Smooth muscle cell of bladder (primary cell): ENCODE measurements at places on chromosomes 3 and 15. TPM values are rescaled to one million over a fixed set of nuclear protein-coding genes. Genes with fewer than 3 reads are reported as not detected.

Gene TIPARP
- 36.1 and 37.0 TPM in 2 replicates for total RNA-seq

Gene GCSAM
- not detected in 2 replicates for total RNA-seq

Gene SRP14
- total RNA-seq = 213 and 285 TPM in 2 replicates

Gene HCLS1
- 7.1 and 7.2 TPM in 2 replicates for total RNA-seq

Gene PIERCE2
- total RNA-seq = 1.7 and 1.8 TPM in 2 replicates

Gene DNAJB11
- 55.0 and 64.8 TPM in 2 replicates for total RNA-seq

Gene LZTFL1
- total RNA-seq = 15.4 and 17.0 TPM in 2 replicates

Gene ZNF774
- 0.57 and 1.1 TPM in 2 replicates for total RNA-seq

Gene PAQR5
- total RNA-seq = 9.6 and 21.9 TPM in 2 replicates

Gene ADAMTS17
- total RNA-seq = under 0.01 and 0.09 TPM in 2 replicates

Gene TEX9
- 3.1 and 3.8 TPM in 2 replicates for total RNA-seq

Gene CCR8
- total RNA-seq = not detected in 2 replicates

Gene SCAANT1
- total RNA-seq = not detected in 2 replicates

Gene CCDC54
- not detected in 2 replicates for total RNA-seq

Gene DIS3L
- 26.7 and 28.8 TPM in 2 replicates for total RNA-seq

Gene DISP2
- total RNA-seq = under 0.01 and 0.09 TPM in 2 replicates

Gene SLC9A9
- 10.3 and 16.8 TPM in 2 replicates for total RNA-seq

Gene GASK1A
- 0.85 and 2.2 TPM in 2 replicates for total RNA-seq

Gene EIF5A2
- total RNA-seq = 13.4 and 15.7 TPM in 2 replicates

Gene PLCB2
- total RNA-seq = under 0.01 and 0.18 TPM in 2 replicates

Gene GOLGA8J
- not detected in 2 replicates for total RNA-seq

Gene CCDC71
- total RNA-seq = 15.7 and 16.2 TPM in 2 replicates

Gene WNT5A
- total RNA-seq = 4.4 and 35.6 TPM in 2 replicates

Gene POU1F1
- total RNA-seq = not detected in 2 replicates

Gene ARIH2
- total RNA-seq = 56.5 and 69.8 TPM in 2 replicates

Gene ARID3B
- total RNA-seq = 0.71 and 1.4 TPM in 2 replicates

Gene TMOD3
- 30.7 and 35.3 TPM in 2 replicates for total RNA-seq

Gene ZDHHC23
- 0.74 and 0.85 TPM in 2 replicates for total RNA-seq

Gene TMEM212
- not detected in 2 replicates for total RNA-seq

Gene DOCK3
- total RNA-seq = 0.09 and 0.14 TPM in 2 replicates

Gene CCDC80
- 393 and 1,612 TPM in 2 replicates for total RNA-seq

Gene DNAH12
- total RNA-seq = under 0.01 and 0.18 TPM in 2 replicates

Gene NR1I2
- total RNA-seq = not detected in 2 replicates

Gene SLC51A
- total RNA-seq = not detected in 2 replicates

Gene C3orf80
- total RNA-seq = 3.0 and 8.0 TPM in 2 replicates

Gene CERS3
- total RNA-seq = 0.14 TPM in 1 of 2 replicates, not detected in the other

Gene GCNT3
- total RNA-seq = 0.14 and 0.46 TPM in 2 replicates

Gene TMC3
- under 0.01 TPM in 1 of 2 replicates, not detected in the other for total RNA-seq

Gene RPL4
- 1,618 and 1,908 TPM in 2 replicates for total RNA-seq

Gene TEX264
- 41.2 and 50.9 TPM in 2 replicates for total RNA-seq

Gene FGF12
- 0.09 TPM in 1 of 2 replicates, not detected in the other for total RNA-seq

Gene SYNPR
- not detected in 2 replicates for total RNA-seq

Gene MESP2
- 0.37 and 0.57 TPM in 2 replicates for total RNA-seq

Gene PRSS50
- not detected in 2 replicates for total RNA-seq

Gene CYP1A2
- total RNA-seq = not detected in 2 replicates

Gene SAMD7
- total RNA-seq = not detected in 2 replicates

Gene NANOGP8
- 0.14 TPM in 1 of 2 replicates, not detected in the other for total RNA-seq

Gene MAP6D1
- total RNA-seq = 0.57 and 1.6 TPM in 2 replicates

Gene VPS8
- total RNA-seq = 55.6 and 63.4 TPM in 2 replicates

Gene MGLL
- 10.1 and 10.9 TPM in 2 replicates for total RNA-seq

Gene XCR1
- under 0.01 TPM in 2 replicates for total RNA-seq

Gene NLGN1
- total RNA-seq = 4.0 and 8.7 TPM in 2 replicates

Gene FMN1
- 0.43 and 1.0 TPM in 2 replicates for total RNA-seq

Gene NGRN
- total RNA-seq = 67.6 and 87.6 TPM in 2 replicates
